ENCODE measurements at places on chromosomes 5 and 9.
A peak's percentile ranks its signal among the peaks of the same experiment; 100 is the strongest.

DNA sequence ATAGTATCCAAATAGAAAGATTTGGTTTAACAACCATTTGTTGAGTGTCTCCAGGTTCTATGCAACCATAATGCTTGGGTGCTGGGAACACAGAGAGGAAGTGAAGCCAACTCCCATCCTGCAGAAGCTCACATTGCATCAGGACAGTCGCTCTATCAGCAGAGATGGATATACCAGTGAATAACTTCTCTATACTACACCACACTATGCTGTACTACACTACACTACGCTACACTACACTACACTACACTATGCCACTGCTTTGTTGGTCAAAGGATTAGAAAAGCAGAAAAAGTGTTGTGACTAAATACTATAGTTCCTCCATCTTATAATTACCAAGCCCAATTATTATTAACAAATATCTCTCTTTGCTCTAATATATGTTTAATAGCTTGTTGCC is 89.2 kb upstream of the PRRC1 start:
- no peak for DNase-seq

DNA sequence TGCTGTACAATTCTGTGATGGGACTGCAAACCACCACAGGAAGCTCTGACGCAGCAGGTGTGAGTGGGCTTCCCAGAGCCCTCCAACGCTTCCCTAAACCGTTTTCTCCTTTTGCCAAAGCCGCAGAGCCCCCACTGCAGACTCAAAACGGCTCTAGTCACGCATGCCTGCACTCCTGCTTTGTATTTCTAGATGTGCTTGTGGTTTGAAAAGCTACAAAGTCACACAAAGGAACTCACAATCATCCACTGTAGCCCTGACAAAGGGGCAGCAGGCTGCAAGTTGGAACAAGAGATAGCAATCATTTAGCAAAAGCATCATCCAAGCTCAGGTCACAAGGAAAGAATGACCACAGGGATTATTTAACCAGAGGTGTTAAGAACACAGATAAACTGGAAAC is 79.3 kb downstream of the PTPN3 start:
- DNase-seq = peak; percentile 42

GRCh38 chr9:78291240-78291925 is 5.5 kb upstream of the PSAT1 start:
- DNase-seq = no peak

DNA sequence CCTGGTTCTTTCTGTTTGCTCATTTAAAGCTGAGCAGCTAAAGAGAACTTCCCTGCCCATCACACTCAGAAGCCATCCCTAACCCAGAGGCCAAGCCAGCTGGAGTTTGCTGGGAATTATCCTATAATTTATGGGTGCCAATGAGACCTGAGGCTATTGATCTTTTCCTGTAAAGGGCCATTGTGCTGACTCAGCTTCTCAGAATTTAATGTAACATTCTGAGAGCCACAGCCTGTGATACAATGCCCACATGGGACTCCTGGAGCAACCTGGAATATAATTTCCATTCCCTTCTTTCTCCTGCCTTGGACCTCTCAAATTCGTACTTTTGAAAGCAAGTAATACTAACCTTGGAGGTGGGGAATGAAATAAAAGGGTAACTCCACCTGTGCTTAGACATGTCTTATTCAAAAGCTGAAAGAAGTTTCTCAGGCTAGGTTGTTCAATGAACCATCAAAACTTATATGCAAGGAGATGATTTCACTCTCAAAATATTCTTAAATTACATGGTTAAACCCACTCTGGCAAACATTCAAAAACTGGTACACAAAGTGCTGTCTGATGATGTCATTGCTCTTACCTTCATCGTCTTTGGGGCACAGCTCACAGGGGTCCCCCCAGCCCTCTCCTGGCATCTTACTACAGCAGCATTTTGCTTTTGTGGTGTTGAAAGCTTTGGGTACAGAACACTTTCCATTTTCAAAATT is 206.7 kb downstream of the SLC12A2 start:
- DNase-seq = no peak

GRCh38 chr5:137345396-137345795 is 153.7 kb downstream of the SPOCK1 start:
- no peak for DNase-seq

DNA sequence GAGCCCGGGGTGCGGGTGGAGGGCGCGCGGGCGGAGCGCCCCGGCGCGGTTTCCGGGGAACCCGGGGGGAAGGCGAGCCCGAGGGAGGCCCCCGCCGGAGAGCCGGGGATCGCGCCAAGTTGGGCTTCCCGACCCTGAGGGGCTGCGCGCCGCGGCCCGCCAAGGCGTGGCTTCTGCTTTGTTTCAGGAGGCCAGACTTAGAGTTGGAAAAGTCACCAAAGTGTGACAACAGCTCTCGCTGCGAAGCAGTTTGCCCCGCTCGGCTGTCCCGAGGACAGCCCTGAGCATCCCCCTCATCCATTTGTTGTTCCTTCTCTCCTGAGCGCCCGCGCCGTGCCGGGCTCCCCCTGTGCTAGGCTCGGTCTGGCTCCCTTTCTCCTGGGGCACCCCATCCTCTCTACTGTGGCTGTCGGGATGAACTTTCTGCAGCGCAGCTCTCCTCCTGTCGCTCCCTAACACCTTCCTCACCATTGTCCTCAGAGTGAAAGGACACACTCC is 410 bp downstream of the GLIPR2 start:
- DNase-seq = no peak

GRCh38 chr5:66850354-66851075 is 254.3 kb downstream of the MAST4 start:
- DNase-seq = no peak

GRCh38 chr9:107299437-107299836 is 16.4 kb downstream of the RAD23B start:
- DNase-seq = no peak

- no peak for DNase-seq
Measured at GRCh38 chr9:136587145-136587943, 41.5 kb upstream of the NOTCH1 start.

DNA sequence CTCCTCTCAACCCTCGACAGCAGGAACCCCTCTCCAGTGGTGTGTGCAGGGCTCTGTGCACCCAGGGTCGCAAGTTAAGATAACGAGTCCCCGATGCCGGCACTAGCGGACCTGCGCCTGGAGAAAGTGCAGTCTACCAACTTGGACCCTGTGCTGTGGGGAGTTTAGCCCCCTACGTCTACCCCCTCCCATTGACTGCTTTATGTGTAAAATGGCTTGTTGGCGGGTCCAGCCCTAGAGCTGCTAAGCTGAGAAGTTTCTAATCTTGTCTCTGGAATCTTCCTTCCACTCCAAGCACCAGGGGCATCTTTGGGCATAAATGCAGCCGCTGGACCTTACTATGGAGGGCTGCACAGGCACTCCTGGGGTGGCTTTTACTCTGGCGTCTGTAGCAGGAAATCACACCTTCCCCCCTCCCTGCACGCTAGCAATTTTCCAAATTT is 7.1 kb upstream of the PITX1 start:
- no peak for DNase-seq

DNA sequence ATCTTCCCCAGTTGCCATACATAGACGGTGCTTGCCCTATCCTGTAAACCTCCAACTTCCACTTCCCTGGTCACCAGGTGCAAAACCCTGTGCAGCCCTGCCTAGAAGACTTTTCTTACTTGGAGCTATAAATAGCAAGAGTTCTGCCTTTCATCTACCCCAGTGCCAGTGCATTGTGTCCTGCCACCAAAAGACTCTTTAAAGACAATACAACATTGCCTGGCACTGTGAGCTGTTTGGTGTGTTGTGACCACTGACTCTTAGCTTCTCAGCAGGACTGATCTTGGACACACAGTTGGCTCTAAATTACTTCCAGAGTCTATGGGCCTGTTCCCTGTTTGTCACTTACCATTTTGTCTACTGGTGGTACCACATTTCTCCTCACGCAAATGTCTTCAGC is 608.1 kb downstream of the CDH9 start:
- DNase-seq = no peak

GRCh38 chr9:98642661-98643312 is 65.9 kb downstream of the GABBR2 start:
- no peak for DNase-seq

DNA sequence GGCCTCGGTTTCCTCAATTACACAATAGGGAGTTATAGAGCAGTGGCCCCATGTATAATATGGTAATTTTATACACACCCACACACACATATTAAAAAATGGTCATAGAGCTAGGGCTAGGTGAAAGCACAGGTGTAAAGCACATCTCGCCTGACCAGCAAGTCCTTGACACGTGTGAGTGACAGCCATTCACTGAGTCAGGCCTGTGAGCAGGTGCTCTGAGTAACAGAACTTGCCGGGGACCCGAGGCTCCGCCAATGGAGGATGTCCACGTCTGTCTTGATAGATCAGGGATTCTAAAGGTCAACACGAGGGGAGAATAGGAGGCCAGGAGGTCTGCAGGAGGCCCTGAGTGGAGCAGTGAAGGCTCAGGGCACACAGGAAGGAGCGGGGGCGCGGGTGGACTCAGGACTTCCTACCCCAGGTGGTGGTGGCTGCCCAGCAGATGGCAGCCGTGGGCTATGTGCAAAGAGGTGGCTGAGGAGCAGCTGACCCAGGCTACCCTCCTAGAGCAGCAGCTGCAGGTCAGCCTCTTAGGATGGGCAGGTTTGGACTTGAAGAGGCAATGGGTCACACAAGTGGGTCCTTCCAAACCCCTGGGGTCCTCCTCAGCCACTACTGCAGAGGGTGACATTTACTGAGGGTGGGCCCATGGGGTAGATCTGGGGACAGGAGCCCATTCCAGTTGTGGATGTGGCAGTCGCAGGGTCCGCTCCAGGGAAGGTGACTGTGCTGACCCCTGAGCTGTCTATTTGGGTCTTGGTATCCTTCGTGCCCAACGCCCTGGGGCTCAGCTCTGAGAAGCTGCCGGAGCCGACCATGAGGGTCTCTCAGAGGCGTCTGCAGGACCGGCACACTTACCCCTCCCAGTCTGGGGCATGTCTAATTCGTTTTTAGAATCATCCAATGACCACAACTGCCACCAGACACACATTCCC is 45.9 kb downstream of the PRRT1B start:
- peak; percentile 88 for DNase-seq

- no peak for DNase-seq
Measured at GRCh38 chr5:128870373-128870772, 94.9 kb upstream of the SLC27A6 start.

GRCh38 chr5:136309932-136310598 is 55.3 kb downstream of the TRPC7 start:
- DNase-seq = peak; percentile 21

DNA sequence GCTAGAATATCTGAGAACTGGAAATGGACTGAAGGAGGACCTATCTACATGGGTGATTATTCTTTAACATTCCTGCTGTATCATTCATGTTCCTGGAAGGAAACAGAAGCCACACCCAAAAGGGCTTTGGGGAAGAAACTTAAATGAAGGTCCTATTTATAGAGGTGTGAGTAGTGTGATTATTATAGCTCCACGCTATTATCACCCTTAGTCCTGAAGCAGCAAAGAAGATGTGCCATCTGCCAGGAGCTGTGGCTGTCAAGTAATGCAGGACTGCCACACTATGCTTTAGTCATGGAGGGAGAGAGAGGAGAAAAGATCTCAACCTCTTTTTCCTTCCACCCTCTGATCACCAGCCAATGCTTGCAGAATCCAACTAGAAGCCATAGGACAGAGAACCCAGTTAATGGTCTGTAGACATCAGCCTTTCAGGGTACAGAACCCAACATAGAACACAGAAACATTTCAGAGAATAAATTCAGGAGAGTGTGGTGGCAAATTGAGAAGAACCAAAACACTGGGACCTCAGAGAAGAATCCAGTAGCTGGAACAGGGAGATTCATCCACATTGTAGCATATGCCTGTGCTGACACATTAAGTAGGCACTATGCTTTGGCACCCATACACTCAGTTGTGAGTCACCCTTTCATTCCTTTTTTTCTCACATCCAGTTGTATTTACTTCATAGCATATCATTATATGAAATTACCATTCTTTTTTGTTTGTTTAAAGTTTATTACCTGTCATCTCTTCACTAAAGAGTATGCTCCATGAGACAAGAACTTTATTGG is 21.0 kb upstream of the RNF180 start:
- no peak for DNase-seq

GRCh38 chr9:38689678-38690077 is 30.3 kb downstream of the FAM240B start:
- no peak for DNase-seq

- DNase-seq = no peak
Measured at GRCh38 chr9:105554042-105554441, 3.9 kb upstream of the FKTN start.

DNA sequence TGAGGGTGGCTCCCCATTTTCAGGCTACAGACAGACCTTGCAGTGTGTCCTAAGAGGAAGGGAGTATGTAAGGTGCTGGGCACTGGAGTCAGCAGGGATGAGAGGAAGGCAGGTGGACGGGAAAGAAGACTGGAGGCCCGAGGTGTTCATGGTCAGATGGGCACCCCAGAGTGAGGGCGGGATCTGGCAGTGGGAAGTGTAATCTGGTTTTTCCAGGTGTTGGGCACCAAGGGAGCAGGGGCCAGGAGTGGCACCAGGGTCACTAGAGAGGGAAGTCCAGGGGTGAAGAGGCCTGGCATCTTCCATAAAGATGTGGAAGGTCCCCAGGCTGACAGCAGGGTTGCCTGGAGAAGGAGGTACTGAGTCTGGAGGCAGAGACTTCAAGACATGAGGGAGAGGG is 29.7 kb downstream of the PITX1 start:
- DNase-seq = peak; percentile 6

GRCh38 chr5:83688281-83688680 is 32.4 kb downstream of the HAPLN1 start:
- DNase-seq = no peak

- DNase-seq = no peak
Measured at GRCh38 chr5:19880859-19881436, 107.1 kb downstream of the CDH18 start.

DNA sequence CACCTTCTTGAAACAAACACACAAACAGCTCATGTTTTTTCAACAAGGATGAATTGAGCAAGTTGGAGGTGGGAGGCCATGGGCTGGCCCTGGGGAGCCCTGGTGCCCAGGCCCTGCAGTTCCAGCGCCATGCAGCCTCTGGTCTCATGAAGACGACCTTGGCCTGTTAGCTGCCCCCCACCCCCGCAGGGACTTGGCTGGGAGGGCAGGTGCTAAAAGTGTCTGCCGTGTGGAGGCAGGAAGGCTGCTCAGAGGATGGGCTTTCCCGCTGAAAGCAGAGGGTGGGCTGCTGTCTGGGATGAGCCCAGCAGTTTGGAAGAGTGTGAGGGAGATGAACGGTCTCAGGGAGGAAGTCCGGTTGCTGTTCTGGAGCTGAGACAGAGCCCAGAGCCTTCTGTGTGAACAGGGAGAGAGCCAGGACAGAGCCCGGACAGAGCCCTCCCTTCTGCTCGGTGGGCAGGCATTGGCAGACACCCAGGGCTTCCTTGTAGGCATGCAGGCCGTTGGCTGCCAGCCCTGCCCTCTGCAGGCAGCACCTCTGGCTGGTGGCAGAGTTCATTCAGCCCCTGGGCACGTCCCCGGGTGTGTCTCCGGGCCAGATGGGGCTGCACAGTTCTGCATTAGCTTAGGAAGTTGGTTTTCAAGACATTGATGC is 18.7 kb downstream of the ROPN1L start:
- DNase-seq = no peak

All from GM13976 (cell line).